ENCODE measurements at places on chromosomes 4 and X. TPM values are rescaled to one million over a fixed set of nuclear protein-coding genes. Genes with fewer than 3 reads are reported as not detected.

Gene CFAP299
- not detected for total RNA-seq

Gene NWD2
- not detected for total RNA-seq

Gene JADE3
- total RNA-seq: 6.1 TPM

Gene NDST4
- not detected for total RNA-seq

Gene FMR1NB
- total RNA-seq: not detected

Gene TEX13B
- total RNA-seq: not detected

Gene PGAM4
- total RNA-seq: not detected

Gene TMEM35A
- 0.51 TPM for total RNA-seq

Gene ZCCHC18
- total RNA-seq: not detected

Gene STOX2
- total RNA-seq: 4.2 TPM

Gene MTM1
- total RNA-seq: 10.5 TPM

Gene TLR8
- total RNA-seq: not detected

Gene NPY2R
- total RNA-seq: not detected

Gene TXK
- not detected for total RNA-seq

Gene ITIH6
- total RNA-seq: not detected

Gene MGARP
- 0.37 TPM for total RNA-seq

Gene AKAP4
- total RNA-seq: not detected

Gene ERAS
- not detected for total RNA-seq

Gene CCDC149
- total RNA-seq: 2.8 TPM

Gene GPR143
- not detected for total RNA-seq

Gene PAGE5
- total RNA-seq: not detected

Gene TLR2
- total RNA-seq: 1.0 TPM

Gene HAUS3
- 9.8 TPM for total RNA-seq

Data from airway epithelial cell (primary cell).